Osteocyte (in vitro differentiated cells): ENCODE measurements at places on chromosomes 1 and 21.

DNA sequence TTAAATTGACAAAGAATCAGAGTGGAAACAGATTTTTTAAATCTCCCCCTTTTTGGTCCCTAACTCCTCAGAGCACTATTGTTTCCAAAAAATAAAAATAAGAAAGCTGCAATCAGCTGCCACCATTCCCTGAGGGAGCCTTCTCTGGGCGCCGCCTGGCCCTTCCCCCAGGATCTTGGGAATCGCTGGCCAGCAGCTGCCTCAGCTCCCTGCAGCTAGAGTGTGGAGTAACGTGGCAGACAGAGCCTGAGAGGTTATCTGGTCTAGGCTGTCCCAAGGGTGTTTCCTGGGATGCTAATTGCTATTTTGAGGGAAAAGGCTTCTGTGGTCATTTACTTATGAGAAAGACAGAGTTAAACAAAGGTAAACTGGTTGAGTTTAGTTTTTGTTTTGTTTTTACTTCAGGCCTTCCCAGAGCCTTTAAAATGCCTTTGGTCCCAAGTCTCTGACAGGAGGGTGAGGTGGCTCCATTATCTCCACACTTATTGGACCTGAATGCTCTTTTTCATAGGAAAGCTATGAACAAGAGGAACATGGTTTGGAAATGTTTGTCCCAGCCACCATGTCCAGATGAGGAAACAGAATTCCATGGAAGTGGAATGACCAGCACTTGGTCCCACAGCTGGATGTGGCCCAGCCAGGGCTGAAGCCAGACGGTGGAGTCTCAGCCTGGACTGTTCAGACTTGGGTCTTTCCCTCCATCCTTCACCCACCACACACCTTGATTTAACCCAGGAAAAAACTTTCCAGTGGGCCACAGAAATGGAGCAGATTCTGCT is 14.1 kb upstream of the KIAA1614 start:
- DNase-seq: peak; percentile 34
- H3K27ac ChIP-seq: no peak overlapping the region
- H3K4me3 ChIP-seq: no peak overlapping the region
- peaks cover 2% of the 10 kb centered on the region for H3K27me3 ChIP-seq
- peaks cover 3% of the 10 kb centered on the region for H3K36me3 ChIP-seq

DNA sequence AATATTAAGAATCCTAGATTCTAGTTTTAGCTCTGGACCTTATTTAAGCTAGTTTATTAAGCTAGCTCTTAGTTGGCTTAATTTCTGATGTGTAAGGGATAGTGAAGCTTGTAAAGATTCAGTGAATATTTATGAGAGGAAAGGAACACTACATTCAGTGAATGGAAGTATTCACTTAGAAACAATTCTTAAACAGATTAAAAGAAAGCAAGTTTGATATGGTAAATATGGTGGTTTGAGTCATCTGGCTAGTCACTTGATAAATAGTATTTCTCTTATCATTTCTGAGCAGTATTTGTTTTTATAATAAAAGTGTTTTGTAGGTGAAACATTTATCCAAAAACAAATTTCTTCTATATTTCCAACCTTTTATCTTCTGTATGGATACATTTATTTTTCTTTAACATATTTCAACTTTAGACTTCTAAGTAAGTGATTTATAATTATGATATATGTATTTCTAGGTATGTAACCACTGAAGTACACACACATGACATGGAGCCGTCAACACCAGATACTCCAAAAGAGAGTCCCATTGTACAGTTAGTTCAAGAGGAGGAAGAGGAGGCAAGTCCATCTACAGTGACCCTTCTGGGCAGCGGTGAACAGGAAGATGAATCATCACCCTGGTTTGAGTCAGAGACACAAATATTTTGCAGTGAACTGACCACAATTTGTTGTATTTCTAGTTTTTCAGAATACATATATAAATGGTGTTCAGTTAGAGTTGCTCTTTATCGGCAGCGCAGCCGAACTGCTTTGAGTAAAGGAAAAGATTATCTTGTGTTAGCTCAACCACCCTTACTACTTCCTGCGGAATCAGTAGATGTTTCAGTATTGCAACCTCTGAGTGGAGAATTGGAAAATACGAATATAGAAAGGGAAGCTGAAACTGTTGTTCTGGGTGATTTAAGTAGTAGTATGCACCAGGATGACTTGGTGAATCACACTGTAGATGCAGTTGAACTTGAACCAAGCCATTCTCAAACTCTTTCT is 55.6 kb downstream of the SUCO start:
- H3K4me3 ChIP-seq: no peak overlapping the region
- H3K27ac ChIP-seq: peak overlapping the region; percentile 42
- DNase-seq: no peak
- peaks cover 23% of the 10 kb centered on the region for H3K4me1 ChIP-seq
- H3K27me3 ChIP-seq: no peaks in the 10 kb centered on the region
- H3K36me3 ChIP-seq: peaks cover 45% of the 10 kb centered on the region

GRCh38 chr1:54016343-54017282 is 1.4 kb downstream of the LDLRAD1 start:
- peaks cover 4% of the 10 kb centered on the region for H3K4me1 ChIP-seq

- no peaks in the 10 kb centered on the region for H3K36me3 ChIP-seq
- no peaks in the 10 kb centered on the region for H3K27me3 ChIP-seq
- H3K4me3 ChIP-seq: no peak overlapping the region
- H3K4me1 ChIP-seq: peaks cover 11% of the 10 kb centered on the region
Measured at GRCh38 chr1:8330271-8331125, 12.6 kb downstream of the SLC45A1 start.

- H3K27ac ChIP-seq: peak overlapping the region; percentile 40
- H3K27me3 ChIP-seq: no peaks in the 10 kb centered on the region
- H3K4me1 ChIP-seq: peaks cover 11% of the 10 kb centered on the region
- no peak for DNase-seq
Measured at GRCh38 chr1:219041141-219041540, 132.5 kb upstream of the LYPLAL1 start.

GRCh38 chr1:8791819-8792218 is 25.6 kb downstream of the RERE start:
- H3K4me1 ChIP-seq: peaks cover 6% of the 10 kb centered on the region
- no peak for DNase-seq
- no peak overlapping the region for H3K4me3 ChIP-seq
- no peaks in the 10 kb centered on the region for H3K27me3 ChIP-seq
- H3K36me3 ChIP-seq: peaks cover 8% of the 10 kb centered on the region

- H3K27me3 ChIP-seq: no peaks in the 10 kb centered on the region
- H3K4me1 ChIP-seq: peaks cover 19% of the 10 kb centered on the region
- no peak overlapping the region for H3K27ac ChIP-seq
- no peak overlapping the region for H3K4me3 ChIP-seq
- DNase-seq: no peak
Measured at GRCh38 chr1:119115736-119116135, 24.7 kb downstream of the WARS2 start.

DNA sequence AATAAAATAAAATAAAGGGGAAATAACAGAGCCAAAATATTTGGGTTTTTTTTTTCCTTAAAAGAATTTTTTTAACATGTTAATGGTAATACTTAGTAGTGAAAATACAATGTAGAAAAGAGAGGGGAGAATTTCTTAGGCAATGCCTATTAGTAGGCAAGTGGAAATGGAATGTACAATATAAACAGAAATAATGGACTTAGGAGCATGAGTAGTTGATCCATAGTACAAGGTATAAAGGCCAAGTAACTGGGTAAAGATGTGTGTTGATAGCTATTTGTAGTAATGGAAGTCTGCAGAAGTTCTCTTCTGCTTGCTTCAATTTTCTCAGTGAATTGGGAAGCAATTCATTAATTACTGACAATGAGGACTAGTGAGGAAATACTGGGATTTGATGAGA is 34.4 kb downstream of the TESK2 start:
- DNase-seq: no peak
- H3K4me3 ChIP-seq: no peak overlapping the region
- no peaks in the 10 kb centered on the region for H3K36me3 ChIP-seq
- no peak overlapping the region for H3K27ac ChIP-seq
- H3K4me1 ChIP-seq: no peaks in the 10 kb centered on the region

DNA sequence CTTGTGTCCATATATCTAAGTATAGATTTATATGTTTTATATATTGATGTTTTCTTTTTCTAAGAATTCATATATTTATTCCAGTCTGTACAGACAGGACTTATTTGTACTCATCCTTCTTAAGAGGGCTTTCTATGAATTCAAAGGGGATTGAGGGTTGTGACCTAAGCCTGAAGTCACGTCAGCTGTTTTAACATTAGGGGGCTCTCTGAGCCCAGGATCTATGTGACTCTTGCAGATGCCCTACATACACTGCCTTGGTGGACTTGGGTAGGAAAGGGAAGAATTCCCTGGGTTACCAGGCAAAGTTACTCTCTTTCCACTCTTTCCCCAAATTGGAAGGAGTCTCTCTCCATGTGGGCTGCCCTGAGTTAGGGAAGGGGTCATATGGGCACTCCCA is 283.8 kb upstream of the DAB1 start:
- DNase-seq: no peak
- no peak overlapping the region for H3K4me3 ChIP-seq
- H3K27me3 ChIP-seq: peaks cover 4% of the 10 kb centered on the region
- no peaks in the 10 kb centered on the region for H3K36me3 ChIP-seq
- no peak overlapping the region for H3K27ac ChIP-seq

GRCh38 chr1:159942632-159943277 is 2.7 kb downstream of the IGSF9 start:
- H3K4me1 ChIP-seq: peaks cover 12% of the 10 kb centered on the region
- peaks cover 75% of the 10 kb centered on the region for H3K27me3 ChIP-seq
- no peaks in the 10 kb centered on the region for H3K36me3 ChIP-seq
- DNase-seq: no peak
- H3K4me3 ChIP-seq: no peak overlapping the region

DNA sequence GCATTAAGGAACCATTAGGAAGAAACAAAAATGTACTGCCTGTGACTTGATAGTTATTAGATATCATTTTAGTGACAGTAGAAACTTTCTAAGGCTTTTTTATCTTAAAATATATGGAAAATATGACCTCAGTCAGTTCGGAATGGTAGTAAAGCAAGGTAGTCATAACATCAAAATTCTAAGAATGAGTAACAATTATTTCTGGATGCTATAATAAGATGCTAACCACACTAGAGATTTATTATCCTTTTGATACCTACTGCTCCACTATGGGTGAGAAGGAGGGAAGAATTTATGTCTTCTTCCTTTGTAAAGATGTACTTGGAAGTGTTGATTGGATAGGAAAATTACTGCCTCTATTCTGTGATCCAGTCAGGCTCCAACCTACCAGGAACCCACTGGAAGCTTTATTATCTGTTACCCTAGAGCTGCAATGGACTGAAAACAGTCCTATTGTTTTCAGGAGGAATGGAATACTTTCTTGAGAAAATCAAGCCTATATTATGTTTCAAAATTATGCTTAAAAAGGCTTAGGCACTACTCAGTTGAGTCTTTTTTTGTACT is 8.8 kb downstream of the FMN2 start:
- peaks cover 44% of the 10 kb centered on the region for H3K4me1 ChIP-seq
- peak overlapping the region; percentile 38 for H3K27ac ChIP-seq
- H3K27me3 ChIP-seq: no peaks in the 10 kb centered on the region
- H3K4me3 ChIP-seq: no peak overlapping the region

DNA sequence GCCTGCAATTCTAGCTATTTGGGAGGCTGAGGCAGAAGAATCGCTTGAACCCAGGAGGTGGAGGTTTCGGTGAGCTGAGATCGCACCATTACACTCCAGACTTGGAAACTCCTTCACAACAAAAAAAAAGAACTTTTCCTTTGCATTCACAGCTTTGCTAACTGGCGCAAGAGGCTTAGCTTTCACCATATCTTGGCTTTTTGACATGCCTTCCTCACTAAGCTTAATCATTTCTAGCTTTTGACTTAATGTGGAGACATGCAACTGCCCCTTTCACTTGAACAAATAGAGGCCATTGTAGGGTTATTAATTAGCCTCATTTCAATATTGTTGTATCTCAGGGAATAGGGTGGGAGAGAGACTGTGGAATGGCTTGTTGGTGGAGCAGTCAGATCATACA is 8.7 kb downstream of the KPNA6 start:
- DNase-seq: no peak
- peak overlapping the region; percentile 65 for H3K27ac ChIP-seq
- H3K4me1 ChIP-seq: peaks cover 32% of the 10 kb centered on the region
- H3K36me3 ChIP-seq: no peaks in the 10 kb centered on the region
- H3K27me3 ChIP-seq: no peaks in the 10 kb centered on the region
- no peak overlapping the region for H3K4me3 ChIP-seq

DNA sequence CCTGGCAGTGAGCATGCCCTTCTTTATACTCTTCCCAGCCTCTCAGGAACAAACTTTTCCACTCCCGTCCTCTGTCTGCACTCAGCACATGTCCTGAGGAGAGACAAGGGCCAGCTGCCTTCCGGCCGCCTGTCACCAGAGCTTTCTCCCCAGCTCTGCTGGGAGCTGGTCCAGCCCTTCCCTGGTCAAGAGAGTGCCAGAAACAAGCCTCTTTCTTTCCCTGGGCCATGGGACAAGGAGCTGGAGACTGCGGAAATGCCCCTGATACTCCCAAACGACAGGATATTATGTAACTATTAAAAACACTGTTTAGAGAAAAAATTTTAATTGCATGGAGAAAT is 10.4 kb downstream of the LAMB3 start:
- H3K4me3 ChIP-seq: no peak overlapping the region
- no peak overlapping the region for H3K27ac ChIP-seq
- H3K36me3 ChIP-seq: no peaks in the 10 kb centered on the region
- H3K4me1 ChIP-seq: peaks cover 15% of the 10 kb centered on the region
- no peak for DNase-seq
